IMR-90 (cell line): ENCODE measurements at places on chromosomes 16 and 17. TPM values are rescaled to one million over a fixed set of nuclear protein-coding genes. Genes with fewer than 3 reads are reported as not detected.

DNA sequence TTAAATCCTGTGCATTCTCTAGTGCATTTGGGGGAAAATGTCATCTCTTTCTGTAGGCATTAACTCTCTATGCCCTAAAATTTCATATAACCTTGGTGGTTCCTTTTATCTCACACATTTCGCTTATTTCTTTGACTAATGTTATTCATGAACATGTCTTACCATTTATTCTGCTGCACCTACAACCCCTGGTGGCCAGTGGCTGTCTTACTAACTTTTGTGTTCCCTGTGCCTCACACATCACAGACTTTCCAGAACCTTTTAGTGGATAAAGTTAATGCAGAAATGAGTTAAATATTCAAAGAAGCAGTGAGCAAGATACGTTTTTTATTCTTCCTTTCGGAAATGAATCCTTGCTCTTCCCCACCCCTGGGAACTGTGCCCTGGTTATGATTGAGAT, 111.9 kb downstream of the CDH13 start:
- peak; percentile 23 for DNase-seq
- no peaks in the 10 kb centered on the region for H3K4me1 ChIP-seq
- H3K4me3 ChIP-seq: no peak overlapping the region
- no peak overlapping the region for H3K27ac ChIP-seq

- no peak overlapping the region for H3K4me3 ChIP-seq
- DNase-seq: no peak
- H3K36me3 ChIP-seq: no peaks in the 10 kb centered on the region
- no peak overlapping the region for H3K27ac ChIP-seq
- H3K27me3 ChIP-seq: no peaks in the 10 kb centered on the region
- peaks cover 4% of the 10 kb centered on the region; the same call in 1 of the 2 replicates for H3K4me1 ChIP-seq
These were observed 198.3 kb upstream of the KCNJ16 start for GRCh38 chr17:69876757-69877156.

DNA sequence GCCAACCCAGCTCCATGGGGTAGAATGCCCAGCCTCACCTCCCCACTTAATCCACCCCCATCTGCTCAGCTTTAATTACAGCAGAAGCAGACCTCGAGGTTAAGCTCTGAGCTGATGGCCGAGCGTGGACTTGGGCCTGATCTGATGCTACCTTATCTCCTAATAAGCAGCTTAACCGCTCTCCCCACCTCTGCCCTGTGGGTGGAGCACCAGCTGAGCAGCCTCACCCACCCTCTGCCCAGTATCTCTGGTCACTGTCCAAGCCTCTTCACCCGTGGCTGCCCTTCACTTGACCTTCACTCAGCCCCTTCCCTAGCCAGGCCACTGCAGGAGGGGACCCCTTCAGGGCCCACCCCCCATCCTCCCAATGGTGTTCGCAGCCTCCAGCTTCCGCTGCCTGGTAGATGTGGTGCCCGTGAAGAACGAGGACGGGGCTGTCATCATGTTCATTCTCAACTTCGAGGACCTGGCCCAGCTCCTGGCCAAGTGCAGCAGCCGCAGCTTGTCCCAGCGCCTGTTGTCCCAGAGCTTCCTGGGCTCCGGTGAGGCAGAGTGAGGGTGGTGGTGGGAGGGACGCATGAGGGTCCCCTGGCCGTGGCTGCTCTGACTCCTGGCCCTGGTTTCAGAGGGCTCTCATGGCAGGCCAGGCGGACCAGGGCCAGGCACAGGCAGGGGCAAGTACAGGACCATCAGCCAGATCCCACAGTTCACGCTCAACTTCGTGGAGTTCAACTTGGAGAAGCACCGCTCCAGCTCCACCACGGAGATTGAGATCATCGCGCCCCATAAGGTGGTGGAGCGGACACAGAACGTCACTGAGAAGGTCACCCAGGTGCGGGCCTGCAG, 6.8 kb downstream of the KCNH6 start:
- H3K4me3 ChIP-seq: no peak overlapping the region
- H3K4me1 ChIP-seq: no peaks in the 10 kb centered on the region
- no peaks in the 10 kb centered on the region for H3K36me3 ChIP-seq
- H3K27me3 ChIP-seq: peaks cover 48% of the 10 kb centered on the region

SSTR5 gene
- total RNA-seq: not detected in 2 replicates

DNA sequence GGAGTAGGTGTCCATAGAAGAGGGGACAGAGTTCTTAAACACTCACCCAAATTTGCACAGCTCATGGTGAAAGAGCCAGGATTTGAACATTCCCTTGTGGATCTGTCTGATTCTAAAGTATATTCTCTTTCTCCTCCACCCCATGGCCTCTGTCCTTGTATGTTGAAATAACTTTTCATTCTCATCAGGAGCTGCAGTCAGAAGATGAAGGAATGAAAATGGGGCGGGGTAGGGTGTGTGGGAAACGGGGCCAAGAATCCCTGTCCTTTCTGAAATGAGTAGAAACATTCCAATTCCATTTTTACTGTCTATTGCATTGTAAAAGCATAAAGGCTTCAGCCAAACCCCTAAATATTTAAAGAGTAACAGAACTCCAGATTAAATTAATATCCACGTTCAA, 42.8 kb downstream of the NOG start:
- H3K36me3 ChIP-seq: no peaks in the 10 kb centered on the region
- DNase-seq: no peak
- H3K27ac ChIP-seq: no peak overlapping the region

DNA sequence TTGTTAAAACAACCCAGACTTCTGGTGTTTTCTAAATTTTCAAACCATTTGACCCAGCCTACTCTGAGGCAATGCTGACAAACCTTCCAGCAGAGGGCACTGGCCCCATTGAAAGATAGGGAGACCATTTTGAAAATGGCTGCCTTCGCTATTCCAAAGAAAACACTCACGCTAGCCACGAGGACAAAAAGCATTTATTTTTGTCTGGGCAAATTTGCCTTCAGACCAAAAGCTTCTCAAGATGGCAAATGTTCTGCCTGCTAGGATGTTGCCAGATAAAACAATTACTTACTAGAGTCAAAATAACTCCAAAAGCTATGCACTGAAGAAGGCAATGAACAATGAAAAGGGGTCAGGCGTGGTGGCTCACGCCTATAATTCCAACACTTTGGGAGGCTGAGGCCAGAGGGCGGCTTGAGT, 296.7 kb upstream of the IRX5 start:
- no peak overlapping the region for H3K27ac ChIP-seq
- DNase-seq: no peak
- no peaks in the 10 kb centered on the region for H3K4me1 ChIP-seq
- no peaks in the 10 kb centered on the region for H3K36me3 ChIP-seq
- no peaks in the 10 kb centered on the region for H3K27me3 ChIP-seq

SRCIN1 gene
- not detected in 2 replicates for total RNA-seq
